ENCODE measurements at places on chromosomes 7 and 10.
A peak's percentile ranks its signal among the peaks of the same experiment; 100 is the strongest.

- DNase-seq = peak; percentile 4
Measured at GRCh38 chr10:124092860-124093773, at the start of gene CHST15. TSS of gene CHST15 (minus strand) at chr10:124093598. CDS start at chr10:124046212, 47,386 bp downstream.

GRCh38 chr10:82759050-82759449, 884.1 kb downstream of the NRG3 start:
- no peak for DNase-seq

DNA sequence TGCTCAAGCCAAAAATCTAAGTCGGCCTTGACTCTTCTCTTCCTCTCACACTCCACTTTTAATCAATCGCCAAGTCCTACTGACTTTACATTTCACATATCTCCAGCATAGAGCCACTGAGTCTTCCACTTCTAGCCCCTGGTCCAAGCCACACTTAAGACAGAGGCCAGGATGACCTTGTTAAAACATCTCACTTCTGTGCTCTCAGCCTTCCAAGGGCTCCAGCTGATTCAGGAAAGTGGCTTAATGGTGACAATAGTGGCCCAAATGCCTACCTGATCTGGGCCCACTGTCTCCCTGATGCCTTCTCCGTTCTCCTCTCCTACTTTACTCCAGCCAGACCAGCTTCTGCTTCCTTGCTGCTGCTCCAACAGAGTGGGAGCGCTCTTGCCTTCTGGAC, 4.4 kb downstream of the TBATA start:
- no peak for DNase-seq

- DNase-seq = no peak
Measured at GRCh38 chr10:111122127-111122526, 45.3 kb downstream of the ADRA2A start.

DNA sequence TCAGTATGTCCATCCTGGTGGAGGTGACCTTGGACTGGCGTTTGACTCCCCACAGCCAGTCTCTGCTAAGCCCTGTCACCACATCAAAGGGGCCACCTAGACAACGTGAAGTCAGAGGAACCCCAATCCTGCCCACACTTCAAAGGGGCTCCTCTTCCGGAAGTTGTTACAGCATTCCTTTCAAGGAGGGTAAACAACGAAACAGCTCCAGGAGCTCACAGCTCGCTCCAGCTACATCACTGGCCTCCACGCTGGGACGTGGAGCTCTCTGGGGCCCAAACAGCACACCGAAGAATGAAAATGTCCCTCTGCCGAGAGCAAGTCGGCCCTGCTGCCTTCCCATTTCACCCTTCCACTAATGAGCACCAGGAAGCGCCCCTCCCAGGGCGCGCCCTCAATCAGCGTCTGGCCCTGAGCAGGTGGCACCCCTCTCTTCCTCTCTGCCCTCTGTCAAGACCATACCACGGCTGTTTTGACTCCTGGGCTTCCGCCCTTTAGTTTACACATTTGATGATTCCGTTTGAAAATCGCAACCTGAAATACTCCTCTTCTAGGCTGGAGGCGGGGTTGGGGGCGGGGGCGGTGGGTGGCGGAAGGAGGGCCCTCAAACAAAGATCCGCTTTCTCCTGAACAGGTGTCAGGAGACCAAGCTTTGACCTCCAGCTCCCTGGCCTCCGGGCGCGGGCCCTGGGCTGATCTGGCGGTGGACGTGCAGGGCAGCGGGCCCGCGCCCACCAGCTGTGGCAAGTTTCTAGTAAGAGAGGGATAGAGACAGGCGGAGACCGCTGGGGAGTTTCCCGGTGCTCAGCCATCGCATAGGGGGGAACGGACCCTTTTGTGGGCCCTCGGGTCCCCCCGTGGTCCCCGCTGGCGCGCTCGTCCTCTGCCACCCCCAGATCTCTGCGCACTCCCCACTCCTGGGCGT, 53.1 kb upstream of the KDM7A start:
- no peak for DNase-seq

- DNase-seq = no peak
Measured at GRCh38 chr10:133189726-133190125, 29.7 kb downstream of the KNDC1 start.

DNA sequence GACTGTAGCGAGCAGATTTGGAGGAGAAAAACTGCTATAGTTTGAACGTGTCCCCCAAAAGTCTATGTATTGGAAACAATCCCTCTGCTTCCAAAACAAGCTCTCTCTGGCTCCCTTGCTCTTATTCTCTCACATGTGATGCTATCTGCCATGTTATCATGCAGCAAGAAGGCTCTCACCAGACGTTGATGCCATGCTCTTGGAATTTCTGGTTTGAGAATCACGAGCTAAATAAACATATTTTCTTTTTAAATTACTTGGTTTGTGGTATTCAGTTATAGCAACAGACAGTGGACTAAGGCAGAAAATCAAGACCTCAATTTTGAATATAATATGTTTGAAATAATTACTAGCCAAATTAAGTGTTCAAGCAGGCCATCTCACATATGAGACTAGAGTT, 17.5 kb upstream of the GNAT3 start:
- DNase-seq = peak; percentile 17

- DNase-seq = no peak
Measured at GRCh38 chr10:93513091-93513490, 16.7 kb downstream of the CEP55 start.

DNA sequence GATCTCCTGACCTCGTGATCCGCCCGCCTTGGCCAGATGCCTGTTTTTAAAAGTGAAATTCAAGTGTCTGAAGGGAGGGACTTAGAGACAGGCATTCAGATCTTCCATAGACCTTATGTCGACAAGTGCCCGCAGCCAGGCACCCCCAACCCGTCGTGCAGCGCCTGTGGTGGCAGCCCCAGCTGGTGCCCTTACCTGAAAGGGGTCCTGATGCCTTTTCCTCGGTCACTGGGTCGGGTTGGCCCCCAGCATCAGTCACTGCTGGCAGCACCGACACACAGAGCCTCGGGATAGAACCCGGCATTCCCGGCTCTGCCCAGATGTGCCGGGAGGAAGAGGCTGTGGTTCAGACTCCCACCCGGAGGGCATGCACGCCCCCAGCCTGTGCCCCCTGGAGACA, 23.3 kb downstream of the LRRC27 start:
- no peak for DNase-seq

DNA sequence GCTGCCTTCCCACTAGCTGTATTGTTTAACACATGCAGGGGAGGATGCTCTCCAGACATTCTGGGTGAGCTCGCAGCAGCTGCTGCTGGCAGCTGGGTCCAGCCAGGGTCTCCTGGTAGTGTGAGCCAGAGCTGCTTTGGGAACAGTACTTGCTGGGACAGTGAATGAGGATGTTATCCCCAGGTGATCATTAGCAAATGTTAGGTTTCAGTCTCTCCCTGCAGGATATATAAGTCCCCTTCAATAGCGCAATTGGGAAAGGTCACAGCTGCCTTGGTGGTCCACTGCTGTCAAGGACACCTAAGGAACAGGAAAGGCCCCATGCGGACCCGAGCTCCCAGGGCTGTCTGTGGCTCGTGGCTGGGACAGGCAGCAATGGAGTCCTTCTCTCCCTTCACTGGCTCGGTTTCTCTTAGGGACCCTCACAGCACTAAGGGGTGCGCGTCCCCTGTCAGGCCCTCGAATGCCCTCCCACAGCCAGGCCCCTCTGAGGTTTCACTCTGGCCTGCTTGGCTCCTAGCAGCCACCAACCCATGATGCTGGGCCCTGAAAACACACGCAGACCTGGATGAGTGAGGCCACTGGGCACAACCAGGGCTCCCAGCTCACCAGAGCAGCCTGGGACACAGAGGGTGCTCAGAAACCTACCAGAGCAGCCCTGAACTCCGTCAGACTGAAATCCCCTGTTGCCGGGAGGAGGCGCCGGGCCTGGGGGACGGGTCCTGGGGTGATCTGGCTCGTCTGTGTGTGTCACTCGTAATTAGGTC, 173.0 kb upstream of the LANCL2 start:
- no peak for DNase-seq

DNA sequence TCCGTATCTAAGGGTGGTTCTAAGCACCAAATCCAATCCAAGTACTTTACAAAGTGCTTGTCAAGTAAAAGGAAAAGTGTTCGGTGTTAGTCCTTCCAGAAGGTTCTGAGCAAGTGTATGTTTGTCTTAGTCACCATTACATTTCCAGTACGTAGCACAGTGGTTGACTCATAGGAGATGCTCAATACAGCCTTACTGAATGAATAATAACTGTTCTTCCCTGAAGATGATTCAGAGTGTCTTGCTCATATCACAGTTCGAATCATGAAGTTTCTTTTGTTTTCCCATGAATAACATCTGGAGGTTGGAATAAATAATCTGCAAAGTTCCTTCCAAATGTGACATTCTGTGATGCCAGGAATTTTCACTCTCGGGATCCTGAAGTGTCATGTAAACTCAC, 53.4 kb downstream of the WNT2 start:
- DNase-seq = peak; percentile 96

DNA sequence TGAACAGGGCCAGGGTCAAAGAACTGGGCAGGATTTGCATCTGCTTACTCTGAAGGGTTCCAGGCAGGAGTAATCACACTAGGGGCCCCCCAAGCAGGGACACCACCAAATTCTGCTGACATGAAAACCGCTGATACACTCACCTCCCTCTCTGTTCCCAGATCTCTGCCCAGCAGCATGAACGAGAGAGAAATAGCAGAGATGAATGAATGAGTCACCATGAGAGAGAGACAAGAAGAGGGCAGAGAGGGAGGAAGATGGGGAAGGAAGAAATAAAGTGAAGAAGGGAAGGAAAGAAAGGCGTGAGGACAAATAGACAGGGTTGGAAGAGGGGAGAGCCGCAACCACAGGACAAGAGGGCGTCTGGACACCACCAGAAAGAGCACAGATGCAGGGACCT, 285.9 kb upstream of the NEBL start:
- DNase-seq = no peak

DNA sequence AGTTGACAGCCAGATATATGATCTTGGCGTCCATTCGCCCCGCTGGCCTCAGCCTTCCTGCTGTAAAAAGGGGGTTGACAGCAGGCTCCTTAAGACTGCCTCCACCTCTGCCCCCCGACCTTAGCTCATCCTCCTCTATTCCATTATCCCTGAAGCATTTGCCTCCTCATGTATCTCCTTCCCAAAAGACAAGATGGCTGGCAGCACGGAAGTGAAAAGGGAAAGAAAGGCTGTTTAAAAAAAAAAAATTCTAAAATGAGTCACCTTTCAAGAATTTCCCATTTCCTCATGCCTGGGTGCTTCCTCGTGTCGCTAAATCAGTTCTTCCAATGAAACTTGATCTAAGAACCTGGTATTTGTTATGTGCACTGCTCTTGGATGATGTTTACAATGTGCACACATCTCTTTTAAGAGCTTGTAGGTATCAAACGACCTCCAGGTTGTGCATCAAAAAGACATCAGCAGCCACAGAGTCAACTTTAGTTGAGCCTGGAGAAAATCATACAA, 1.7 kb downstream of the SCRN1 start:
- peak; percentile 87 for DNase-seq

DNA sequence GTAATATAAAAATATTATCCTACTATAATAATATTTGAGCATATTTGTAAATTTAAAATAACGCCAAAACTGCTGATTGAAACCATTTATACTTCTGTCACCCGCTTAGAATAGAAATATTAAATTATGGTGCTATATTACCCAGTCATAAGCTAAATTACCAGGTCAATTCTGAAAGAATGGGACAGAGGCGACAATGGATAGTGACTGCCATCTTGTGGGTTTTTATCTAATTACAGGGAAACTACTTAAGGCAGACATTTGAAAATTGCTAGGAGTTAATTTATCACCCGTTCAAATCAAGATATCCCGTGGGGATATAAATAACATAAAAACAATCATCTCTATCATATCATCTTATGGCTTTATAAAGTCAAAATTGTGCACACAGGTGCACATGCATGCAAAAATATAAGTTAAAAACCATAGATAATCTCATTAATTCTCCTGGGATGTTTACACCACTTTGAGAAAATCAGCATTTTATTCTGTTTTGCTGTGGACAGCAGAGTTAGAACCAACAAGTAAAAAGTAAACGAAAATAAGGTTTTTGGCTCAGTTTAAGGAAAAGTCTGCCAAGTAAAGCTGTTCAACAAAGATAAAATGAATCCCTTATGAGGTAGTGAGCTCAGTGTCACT, 41.3 kb upstream of the HPSE2 start:
- DNase-seq = no peak

- DNase-seq = no peak
Measured at GRCh38 chr10:133180192-133180964, 20.4 kb downstream of the KNDC1 start.

- DNase-seq = no peak
Measured at GRCh38 chr7:47531584-47532492, 50.1 kb downstream of the TNS3 start.

DNA sequence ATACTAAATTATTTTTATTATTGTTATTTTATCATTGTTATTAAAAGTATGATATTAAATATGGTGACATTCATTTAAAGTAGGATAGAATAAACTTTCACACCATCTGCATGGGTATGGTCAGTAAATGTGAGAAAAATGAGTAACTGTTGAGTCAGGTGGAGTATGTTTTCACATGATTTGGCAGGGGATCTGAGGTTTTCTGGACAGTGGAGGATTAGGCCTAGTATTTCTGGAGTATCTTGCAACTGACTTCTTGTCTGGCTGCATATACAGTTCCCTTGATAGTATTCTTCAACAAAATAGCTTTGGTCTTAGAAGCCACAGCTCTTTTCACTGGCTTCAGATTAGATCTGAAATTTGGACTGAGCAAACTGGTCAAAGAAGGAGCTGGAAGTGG, 54.5 kb downstream of the GBF1 start:
- peak; percentile 65 for DNase-seq

DNA sequence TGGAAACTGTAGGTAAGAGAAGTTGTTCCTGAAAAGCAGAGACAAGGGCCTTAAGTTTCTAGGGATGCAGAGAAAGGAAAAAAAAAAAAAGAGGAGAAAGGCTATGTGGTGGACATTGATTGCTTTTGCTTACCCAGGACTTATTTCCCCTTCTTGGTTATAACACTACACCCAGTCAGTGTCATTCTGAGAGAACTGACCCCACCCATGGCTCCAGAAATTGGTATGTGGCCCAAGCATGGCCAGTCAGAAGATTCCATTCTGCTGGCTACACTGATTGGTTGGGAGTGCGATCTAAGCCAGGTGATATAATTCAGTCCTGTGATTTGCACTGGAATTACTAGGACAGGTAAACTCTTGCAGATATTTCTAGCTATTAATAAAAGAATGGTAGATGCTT, 62.2 kb upstream of the EXOC4 start:
- no peak for DNase-seq

DNA sequence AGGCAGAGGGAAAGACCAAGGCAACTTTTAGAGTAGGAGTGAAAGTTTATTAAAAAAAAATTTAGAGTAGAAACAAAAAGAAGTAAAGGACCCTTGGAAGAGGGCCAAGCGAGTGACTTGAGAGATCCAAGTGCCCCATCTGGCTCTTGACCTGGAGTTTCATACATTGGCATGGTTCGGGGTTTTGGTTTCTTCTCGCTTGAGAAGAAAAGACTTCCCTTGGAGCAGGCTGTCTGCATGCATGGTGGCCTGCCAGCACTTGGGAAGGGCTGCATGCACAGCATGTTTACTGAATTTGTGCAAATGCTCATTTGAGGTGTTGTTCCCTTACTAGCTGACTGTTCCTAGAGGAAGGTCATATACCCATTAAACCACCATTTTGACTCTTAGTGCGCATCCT, 8.8 kb upstream of the ADO start:
- DNase-seq = no peak

GRCh38 chr10:61888744-61889143, 12.8 kb upstream of the ARID5B start:
- DNase-seq = peak; percentile 44
